GM18507 (cell line): ENCODE measurements at places on chromosomes 2 and 18.
A peak's percentile ranks its signal among the peaks of the same experiment; 100 is the strongest.

DNA sequence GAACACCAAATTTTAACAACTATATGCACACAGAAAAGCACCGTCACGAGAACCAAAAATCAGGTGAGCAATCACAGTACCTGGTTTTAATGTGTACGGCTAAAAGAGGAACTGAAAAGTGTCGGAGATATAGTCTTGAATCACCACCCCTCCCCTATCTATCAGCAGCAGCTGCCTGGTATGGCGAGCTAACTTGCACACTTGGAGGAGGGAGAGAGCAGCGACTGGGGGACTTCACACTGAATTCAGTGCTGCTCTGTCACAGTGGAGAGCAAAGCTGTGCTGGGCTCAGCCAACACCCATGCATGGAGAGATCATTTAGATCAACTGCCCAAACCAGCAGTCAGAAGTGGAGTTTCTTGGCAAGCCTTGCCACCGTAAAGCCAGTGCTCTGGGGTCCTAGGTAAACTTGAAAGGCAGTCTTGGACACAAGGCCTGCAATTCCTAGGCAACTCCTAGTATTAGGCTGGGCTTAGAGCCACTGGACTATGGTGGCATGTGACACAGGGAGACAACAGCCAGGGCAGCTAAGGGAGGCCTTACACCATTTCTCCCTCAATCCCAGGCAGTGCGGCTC lies 89.2 kb upstream of the CD226 start:
- peak; percentile 36 for DNase-seq

DNA sequence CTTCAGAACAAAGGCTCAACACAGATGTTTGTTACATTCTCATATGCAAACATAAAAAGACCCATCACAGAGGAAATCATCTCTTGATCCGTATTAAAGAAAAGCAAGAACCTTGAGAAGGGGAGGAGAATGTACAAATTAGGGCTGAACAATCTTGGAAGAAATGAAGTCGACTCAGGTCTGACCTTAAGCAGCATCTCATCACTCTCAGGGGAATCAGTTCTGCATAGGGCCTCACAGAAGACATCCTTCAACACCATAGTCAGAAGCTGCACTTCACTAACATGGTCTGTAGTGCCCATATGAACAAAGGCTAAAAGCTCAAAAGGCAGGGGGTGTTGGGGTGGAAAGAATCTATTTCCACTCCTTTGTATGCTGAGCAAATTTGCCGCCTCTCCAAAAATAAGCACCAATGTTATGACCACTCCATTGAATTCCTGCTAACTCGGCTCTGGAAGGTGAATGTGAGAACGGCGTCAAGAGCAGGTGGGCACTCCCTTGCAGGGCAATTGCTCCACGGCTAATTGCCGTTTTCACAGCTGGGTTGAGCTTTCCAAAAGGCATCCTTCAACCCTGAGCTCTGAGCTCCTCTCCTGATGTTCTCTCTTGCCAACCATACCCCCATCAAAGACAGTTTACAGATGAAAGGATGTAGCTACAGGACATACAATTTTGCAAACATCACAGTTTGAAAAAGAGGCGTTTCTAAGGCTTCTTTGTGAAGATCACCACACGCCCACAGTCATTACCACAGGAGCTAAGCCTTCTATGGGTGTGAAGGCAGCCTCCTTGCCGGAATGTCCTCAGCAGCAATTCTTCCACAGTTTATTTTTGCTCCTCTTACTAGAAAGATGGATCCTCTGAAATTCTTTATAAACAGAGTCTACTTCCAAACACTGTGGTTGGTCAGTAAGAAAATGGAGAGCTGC lies 10.0 kb downstream of the KLF7 start:
- no peak for DNase-seq

- no peak for DNase-seq
Observed at GRCh38 chr2:165594231-165594934, 124.9 kb downstream of the CSRNP3 start.

GRCh38 chr2:235418918-235419317 lies 74.9 kb upstream of the AGAP1 start:
- no peak for DNase-seq

- DNase-seq: no peak
Observed at GRCh38 chr2:188577231-188577630, 285.6 kb downstream of the GULP1 start.

DNA sequence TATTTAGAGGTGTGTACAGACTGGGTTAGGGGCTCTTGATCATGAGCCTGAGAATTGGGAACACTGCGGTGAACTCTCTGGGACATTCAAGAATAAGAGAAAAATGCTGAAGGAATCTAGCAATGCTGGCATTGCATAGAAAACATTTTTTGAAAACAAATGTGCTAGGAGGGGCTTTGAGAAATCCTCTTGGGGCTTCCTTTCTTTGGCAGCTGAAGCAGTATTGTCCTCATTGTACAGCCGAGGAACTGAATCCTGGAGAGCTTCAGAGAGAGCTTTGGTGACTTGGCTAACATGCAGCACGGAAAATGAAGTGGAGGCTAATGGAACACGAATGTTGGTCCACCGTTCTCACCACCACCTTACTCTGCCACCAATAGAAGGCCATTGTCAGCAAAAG lies 107.3 kb upstream of the EFEMP1 start:
- DNase-seq: no peak

GRCh38 chr18:23066060-23066459 lies 69.2 kb upstream of the CABLES1 start:
- DNase-seq: no peak

- DNase-seq: no peak
Observed at GRCh38 chr2:111947219-111947618, 48.8 kb downstream of the MERTK start.

- peak; percentile 62 for DNase-seq
Observed at GRCh38 chr2:219277703-219278654, 1.2 kb upstream of the DNAJB2 start.

DNA sequence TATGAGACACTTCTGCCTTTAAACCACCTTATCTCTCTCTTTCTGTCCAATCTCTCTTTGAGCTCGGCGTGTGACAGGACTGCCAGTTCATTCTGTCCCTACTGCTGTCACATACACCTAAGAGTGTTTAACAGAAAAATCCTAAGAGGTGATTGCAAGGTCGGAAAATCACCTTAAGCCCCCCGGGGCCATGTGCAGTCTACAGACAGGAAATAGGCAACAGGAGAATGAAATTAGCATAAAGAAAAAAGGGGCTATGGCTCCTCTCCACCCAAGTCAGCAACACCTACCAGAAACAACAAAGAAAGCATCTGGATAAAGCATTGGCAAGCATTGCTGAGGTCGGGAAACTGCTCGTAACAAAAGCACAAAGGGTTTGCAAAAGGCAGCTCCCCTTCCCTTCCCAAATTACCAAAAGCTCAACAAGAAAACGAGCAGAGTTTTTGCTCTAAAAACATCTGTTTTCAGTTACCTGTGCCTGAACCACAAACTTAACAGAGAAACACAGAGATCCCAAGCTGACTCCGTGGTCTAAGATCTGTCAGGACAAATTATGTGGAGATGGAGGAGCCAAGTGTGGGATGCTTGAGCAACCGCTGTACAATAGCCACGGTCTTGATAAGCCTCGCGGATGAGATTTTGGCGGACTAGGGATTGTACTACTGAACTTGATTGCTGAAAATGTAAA lies 30.4 kb downstream of the ANKRD44 start:
- DNase-seq: no peak

- DNase-seq: no peak
Observed at GRCh38 chr18:62183578-62184195, 3.2 kb downstream of the PIGN start.

DNA sequence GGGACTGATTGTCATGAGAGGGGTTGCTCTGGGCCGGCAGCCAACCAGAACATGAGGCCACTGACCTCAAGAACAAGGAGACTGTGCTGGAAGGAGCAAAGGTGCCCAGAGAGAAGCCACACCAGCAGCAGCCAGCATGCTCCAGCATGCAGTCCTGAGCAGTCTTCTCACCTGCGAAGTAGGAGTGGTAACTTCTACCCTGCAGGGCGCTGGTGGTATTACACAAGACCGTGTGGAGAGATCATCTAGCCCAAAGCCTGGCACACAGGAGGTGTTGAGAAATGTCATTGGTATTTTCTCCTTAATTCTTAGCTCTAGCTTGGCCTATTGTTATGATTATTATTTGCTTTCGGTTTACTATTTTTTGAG lies 132.7 kb downstream of the TSN start:
- DNase-seq: peak; percentile 40

- DNase-seq: no peak
Observed at GRCh38 chr2:119490653-119491195, 33.6 kb downstream of the SCTR start.

DNA sequence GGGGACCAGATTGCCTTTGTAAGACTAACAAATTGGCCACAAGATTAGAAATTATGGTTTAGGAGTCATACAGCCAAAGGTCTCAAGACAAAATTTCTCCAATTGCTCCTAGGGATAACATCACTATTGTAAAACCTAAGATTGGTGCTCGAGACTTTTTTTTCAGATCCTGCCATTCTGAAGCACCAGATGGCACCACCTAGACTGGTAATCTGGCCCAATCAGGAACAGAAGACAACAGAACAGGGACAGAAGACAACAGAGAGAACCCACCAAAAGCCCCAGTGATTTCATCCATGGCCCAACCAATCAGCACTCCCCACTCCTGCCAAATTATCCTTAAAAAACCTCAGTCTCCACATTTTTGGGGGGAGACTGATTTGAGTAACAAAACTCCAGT lies 66.8 kb downstream of the LINC00305 start:
- DNase-seq: no peak

GRCh38 chr2:156147594-156148330 lies 184.8 kb downstream of the NR4A2 start:
- DNase-seq: no peak

DNA sequence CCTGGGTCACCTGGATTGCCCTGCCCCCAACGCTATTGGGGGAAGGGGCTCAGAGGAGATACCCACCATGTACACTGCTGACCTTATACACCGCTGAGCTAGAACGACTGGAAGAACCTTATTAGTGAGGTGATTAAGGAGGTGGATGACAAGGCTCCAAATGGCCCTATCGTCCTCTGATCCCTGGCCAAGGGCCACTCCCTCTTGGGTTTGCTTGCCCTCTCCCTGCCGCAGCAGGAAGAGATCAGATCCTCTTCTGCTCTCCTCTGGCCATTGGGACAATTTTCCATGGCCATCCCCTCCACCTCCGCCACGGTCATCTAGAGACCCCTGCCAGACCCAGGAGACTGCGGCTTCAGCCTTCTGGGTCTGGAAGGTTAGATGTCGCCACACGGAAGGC lies 1.2 kb downstream of the ZNF514 start:
- DNase-seq: no peak

- DNase-seq: no peak
Observed at GRCh38 chr2:233342301-233342700, 12.0 kb upstream of the DGKD start.

DNA sequence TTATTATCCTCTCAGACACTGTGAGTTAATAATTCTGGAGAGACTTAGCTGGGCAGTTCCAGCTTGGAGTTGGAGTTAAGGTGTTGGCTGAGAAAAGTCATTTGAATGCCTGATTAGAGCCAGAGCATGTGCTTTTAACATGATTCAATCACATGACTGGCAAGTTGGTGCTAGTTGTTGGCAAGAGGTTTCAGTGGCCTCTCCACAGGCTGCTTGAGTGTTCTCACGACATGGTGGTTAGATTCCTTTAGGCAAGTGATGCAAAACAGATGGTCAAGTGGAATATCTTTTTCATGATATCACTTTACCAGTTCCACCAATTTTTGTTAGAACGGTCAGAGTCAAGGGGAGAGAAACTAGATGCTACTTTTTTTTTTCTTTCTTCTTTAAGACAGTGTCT lies 262.7 kb upstream of the FN1 start:
- no peak for DNase-seq

GRCh38 chr18:67023059-67023458 lies 419.2 kb upstream of the CDH19 start:
- DNase-seq: no peak

DNA sequence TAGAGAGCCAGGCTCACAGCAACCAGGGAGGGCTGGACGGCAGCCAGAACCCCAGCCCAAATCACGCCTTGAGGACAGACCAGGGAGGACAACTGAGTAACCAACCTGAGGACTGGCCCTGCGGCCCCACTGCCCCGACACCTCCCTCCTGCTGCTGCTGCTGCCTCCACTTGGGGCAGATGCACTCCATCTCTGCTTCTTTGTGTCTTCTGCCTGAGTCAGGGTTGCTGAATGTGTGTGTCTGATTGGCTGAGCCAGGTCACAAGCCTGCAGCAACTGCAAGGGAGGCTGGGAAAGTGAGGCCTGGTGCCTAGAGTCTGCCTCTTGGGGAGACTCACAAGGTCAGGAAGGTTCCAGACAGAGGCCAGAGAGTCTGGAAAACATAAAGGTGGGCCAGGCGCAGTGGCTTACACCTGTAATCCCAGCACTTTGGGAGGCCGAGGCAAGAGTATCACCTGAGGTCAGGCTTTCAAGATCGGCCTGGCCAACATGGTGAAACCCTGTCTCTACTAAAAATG lies 83.4 kb downstream of the ZFP36L2 start:
- no peak for DNase-seq

GRCh38 chr2:170823088-170823897 lies 6.6 kb downstream of the GAD1 start:
- DNase-seq: no peak

DNA sequence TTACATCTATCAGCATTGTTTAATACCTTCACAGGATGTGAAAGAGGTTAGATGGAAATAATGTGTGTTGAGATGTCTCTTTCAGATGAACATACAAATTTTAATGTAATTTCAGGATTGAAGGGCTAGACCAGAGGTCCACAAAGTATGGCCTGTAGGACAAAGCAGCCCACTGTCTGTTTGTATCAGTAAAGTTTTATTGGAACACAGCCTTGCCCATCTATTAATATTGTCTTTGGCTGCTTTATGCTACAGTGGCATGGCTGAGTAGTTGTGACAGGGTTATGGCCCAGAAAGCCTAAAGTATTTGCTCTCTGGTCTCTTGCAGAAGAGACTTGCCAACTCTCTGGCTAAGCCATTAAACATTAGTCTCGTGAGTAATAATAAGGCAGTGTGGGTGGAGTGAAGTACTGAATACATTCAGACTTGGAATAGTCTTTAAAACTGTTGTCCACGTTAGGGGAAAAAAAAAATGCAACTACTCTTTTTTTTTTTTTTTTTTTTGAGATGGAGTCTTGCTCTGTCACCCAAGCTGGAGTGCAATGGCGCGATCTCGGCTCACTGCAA lies 74.5 kb upstream of the NOSTRIN start:
- no peak for DNase-seq

- DNase-seq: no peak
Observed at GRCh38 chr2:69798290-69798908, 31.1 kb upstream of the GMCL1 start.

DNA sequence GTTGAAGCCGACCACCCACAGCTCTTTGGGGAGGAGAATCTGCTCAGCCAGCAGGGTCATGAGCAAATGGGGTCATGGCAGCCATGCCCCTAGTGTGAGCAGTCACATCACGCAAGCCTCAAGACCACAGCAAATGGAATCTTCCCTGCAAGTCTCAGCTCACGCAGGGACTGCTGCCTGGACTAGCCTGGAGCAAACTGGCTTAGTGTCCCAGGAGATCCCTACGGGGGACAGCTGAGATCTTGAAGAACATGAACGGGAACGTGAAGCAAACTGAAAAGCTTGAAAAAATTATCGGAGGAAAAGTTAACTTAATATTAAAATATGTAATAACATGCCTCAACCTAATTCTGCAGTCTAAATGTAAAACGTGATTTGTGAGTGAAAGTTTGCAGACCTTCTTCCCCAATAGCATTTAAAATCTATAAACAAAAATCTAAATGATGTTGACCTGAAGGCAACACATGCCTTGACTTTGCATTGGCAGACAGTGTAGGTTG lies 118.4 kb downstream of the FAM124B start:
- no peak for DNase-seq

GRCh38 chr2:229715895-229716507 lies 1.6 kb upstream of the DNER start:
- no peak for DNase-seq
